ENCODE measurements at places on chromosomes 2 and 18.
A peak's percentile ranks its signal among the peaks of the same experiment; 100 is the strongest.

DNA sequence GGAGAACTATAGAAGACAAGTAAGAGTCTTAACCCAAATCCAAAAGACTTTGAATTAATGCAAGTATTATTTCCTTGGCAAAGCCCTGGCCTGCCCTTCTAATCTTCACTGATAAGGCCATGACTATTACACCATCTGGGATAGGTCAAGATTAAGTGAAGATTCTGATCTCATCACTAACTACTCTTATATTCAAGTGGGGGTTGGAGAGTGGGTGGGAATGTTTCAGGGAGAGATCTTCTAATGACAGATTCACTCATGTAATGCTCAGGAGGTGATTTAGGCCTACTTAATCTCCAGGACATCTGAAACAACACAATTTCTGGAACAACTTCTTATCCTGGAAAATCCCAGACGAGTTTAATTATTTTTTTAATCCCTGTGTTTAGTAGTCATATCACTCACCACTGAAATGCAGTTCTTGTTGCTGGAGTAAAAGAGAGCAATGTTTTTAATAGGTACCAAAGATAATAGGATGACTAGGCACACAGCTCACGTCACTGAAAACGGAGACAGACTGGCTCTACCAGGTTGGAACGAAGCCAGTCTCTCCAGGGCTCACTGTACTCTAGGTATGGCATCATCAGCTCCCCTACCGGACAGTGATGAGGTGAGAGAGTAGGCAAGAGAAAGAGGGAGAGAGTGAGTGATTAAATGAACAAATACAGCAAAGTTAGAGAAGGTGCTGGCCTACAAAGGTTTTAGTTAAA, 133.1 kb downstream of the NCKAP5 start:
- no peak overlapping the region for H3K27ac ChIP-seq
- H3K4me1 ChIP-seq, result no peaks in the 10 kb centered on the region
- no peak for DNase-seq
- no peak overlapping the region for H3K4me3 ChIP-seq
- no peaks in the 10 kb centered on the region for H3K36me3 ChIP-seq

GRCh38 chr2:42137125-42137841, 31.9 kb upstream of the EML4 start:
- H3K4me3 ChIP-seq, result no peak overlapping the region
- no peak overlapping the region for H3K27ac ChIP-seq
- H3K27me3 ChIP-seq, result no peaks in the 10 kb centered on the region
- no peak for DNase-seq
- H3K36me3 ChIP-seq, result peaks cover 2% of the 10 kb centered on the region

DNA sequence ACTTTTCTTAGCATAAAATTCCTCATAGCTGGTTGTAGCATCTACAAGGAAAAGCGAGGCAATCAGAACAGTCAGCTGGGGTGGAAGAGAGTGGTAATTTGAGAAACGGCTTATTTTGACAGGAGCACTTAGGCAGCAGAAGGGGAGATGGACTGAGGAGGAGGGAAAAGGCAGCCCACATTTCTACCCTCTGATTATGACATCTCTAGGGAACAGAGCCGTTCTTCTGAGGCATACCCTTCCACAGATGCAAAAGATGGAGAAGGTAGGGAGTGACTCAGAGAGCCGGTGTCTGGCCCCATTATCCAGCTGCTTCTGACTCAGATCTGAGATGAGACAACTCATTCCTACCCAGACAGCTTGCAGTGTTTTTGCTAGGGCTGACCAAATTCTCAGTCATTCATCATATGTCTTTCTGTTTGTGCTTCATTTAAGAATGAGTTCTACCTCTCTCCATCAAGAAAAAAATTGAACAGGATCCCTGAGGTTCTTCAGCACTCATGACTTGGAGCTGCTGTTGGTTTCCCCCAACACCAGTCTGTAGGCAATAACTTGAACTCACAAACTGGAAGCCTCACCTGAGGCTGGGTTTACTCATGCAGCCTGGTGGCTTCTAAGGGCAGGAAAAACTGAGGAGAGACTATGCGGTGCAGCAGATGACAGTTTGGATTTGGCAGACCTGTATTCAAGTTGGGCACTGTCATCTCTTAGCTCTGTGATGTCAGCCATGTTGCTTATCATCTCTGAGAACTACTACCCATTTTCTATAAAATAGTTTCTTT, 15.9 kb upstream of the SEC11C start:
- no peaks in the 10 kb centered on the region for H3K36me3 ChIP-seq
- peak; percentile 30 for DNase-seq
- H3K27me3 ChIP-seq, result peaks cover 14% of the 10 kb centered on the region
- H3K27ac ChIP-seq, result no peak overlapping the region
- H3K4me1 ChIP-seq, result peaks cover 5% of the 10 kb centered on the region

- no peak overlapping the region for H3K27ac ChIP-seq
- H3K4me1 ChIP-seq, result peaks cover 47% of the 10 kb centered on the region
- DNase-seq, result no peak
- no peak overlapping the region for H3K4me3 ChIP-seq
These were observed 58.4 kb upstream of the DNMT3A start for GRCh38 chr2:25400169-25400568.

- no peaks in the 10 kb centered on the region for H3K4me1 ChIP-seq
- H3K27ac ChIP-seq, result no peak overlapping the region
- H3K4me3 ChIP-seq, result no peak overlapping the region
- no peaks in the 10 kb centered on the region for H3K27me3 ChIP-seq
- no peak for DNase-seq
These were observed 141.1 kb upstream of the ETAA1 start for GRCh38 chr2:67255933-67256615.

GRCh38 chr2:137950238-137950637, 14.0 kb upstream of the HNMT start:
- H3K4me1 ChIP-seq, result peaks cover 5% of the 10 kb centered on the region
- no peak overlapping the region for H3K27ac ChIP-seq
- no peaks in the 10 kb centered on the region for H3K27me3 ChIP-seq
- H3K4me3 ChIP-seq, result no peak overlapping the region
- H3K36me3 ChIP-seq, result no peaks in the 10 kb centered on the region

DNA sequence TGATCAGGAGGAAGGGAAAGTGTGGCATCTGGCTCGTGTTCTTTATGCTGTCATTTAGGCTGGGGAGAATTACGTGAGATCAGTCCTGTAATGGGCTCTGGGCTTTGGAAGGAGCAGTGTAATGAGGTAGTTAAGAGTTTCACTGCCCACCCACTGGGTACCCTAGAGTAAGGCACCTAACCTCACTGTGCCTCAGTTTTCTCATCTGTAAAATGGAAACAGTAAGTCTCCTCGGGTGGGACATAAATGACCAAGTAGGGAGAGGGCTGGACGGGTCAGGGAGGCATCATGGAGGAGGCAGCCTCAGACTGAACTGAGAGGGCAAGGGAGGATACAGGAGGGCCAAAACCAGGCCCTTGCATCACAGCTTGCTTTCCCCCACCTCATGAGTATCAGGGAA, 97.3 kb upstream of the MCFD2 start:
- no peaks in the 10 kb centered on the region for H3K27me3 ChIP-seq
- no peak overlapping the region for H3K27ac ChIP-seq
- peaks cover 41% of the 10 kb centered on the region for H3K36me3 ChIP-seq
- H3K4me3 ChIP-seq, result no peak overlapping the region
- DNase-seq, result no peak
- H3K4me1 ChIP-seq, result no peaks in the 10 kb centered on the region

- H3K4me3 ChIP-seq, result peak overlapping the region; percentile 3
- DNase-seq, result peak; percentile 74
- H3K27ac ChIP-seq, result peak overlapping the region; percentile 91
- H3K4me1 ChIP-seq, result peaks cover 74% of the 10 kb centered on the region
- H3K36me3 ChIP-seq, result peaks cover 35% of the 10 kb centered on the region
- H3K27me3 ChIP-seq, result no peaks in the 10 kb centered on the region
These were observed 106.4 kb downstream of the POLR1A start for GRCh38 chr2:85999061-85999831.
